ENCODE measurements at places on chromosomes 3 and 15.
A peak's percentile ranks its signal among the peaks of the same experiment; 100 is the strongest.

- DNase-seq, result no peak
Observed at GRCh38 chr15:78347586-78348543, 7.7 kb downstream of the CRABP1 start.

- DNase-seq, result no peak
Observed at GRCh38 chr3:101638261-101638745, 38.6 kb downstream of the ZBTB11 start.

DNA sequence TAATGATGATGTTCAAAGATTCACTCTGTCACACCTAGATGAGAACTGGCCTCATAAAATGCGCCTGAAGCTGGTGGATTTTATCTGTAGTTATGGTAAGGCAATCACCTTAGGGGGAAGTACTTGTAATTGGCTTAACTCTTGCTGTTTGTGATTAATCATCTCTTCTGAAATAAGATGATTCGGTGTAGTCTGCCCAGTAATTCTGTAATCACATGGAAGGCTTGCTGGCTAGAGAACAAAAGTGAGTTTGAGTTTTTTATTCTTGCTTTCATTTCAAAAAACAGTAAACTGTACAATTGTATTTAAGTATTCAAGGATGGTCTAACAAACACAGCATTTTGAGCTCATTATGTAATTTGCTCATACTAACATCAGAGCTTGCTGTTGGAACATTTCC lies 72.1 kb downstream of the OTOL1 start:
- no peak for DNase-seq

- no peak for DNase-seq
Observed at GRCh38 chr3:24443476-24443875, 51.2 kb downstream of the THRB start.

DNA sequence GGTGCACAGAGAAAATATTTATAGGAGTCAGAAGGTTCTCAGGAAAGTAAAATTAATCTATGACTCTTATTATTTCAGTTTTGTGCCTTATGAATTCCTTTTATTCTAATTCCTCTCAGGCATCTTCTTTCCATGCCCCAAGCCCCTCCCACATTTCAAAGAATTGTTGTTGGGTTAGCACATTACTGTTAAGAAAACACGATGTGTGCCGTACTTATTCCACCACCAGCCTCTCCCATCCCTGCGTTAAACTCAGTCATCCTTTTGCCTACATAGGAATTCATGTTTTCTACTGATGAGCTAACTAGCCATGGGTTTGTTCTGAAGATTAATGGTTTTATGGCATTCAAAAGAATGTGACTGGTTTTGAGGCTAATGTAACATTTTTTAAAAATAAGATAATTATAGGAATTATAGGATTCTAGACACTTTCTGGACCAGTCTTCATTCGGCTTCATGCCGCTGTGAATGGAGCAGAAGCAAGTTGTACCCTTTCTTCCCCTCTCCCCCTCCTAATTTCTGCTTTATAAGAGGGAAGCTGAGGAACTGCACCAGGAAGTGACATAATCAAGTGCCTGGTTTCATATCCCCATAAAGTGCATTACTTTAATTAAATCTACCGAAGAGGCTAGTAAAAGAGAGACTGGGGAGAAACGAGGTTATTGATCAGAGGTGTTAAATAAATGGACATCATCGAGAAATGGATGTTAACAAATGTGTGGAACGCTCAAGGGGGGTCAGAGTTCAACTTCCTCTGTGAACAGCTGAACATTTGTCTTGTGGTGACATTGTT lies 12.3 kb upstream of the MB21D2 start:
- no peak for DNase-seq

GRCh38 chr15:90497376-90497775 lies 32.3 kb upstream of the CRTC3 start:
- no peak for DNase-seq

DNA sequence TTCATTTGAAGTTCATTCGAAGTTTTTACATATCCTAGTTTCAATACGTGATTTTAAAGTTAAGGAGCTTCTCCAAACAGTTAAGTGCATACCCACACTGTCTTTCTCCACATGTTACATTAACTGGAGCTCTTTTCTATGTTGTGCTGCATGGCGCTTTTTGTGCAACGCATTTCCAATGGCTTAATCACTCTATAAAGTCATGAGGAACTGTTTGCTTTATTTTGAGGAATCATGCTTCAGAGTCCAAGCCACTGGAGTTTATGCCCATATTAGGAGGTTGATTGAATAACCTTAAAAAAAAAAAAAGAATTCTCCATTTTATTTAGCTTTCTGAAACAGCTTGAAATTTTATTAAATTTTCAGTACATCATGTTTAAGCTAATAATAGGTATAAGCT lies 109.4 kb upstream of the MBNL1 start:
- no peak for DNase-seq

GRCh38 chr15:83078712-83079111 lies 11.7 kb upstream of the BTBD1 start:
- no peak for DNase-seq

- no peak for DNase-seq
Observed at GRCh38 chr3:25385807-25386460, 42.1 kb upstream of the RARB start.

GRCh38 chr3:77324105-77324504 lies 284.2 kb downstream of the ROBO2 start:
- DNase-seq, result no peak

- DNase-seq, result no peak
Observed at GRCh38 chr3:160612386-160613075, 47.2 kb upstream of the KPNA4 start.

- DNase-seq, result no peak
Observed at GRCh38 chr15:65632780-65633375, 11.1 kb downstream of the SLC24A1 start.

DNA sequence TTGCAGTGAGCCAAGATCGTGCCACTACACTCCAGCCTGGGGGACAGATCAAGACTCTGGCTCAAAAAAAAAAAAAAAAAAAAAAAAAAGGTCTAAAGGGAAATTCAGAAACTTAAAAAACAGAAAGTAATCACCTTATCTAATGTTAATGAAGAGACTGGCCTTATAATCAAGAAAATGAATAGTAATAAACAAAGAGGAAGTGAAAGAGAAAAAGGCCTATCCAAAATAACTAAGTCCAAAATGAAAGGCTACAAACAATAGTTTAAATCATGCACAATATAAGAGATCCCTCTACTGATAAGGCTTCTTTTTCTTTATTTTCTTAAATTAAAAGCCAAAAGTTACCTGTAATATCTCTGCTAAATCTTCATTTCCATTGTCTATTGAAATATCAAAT lies 37.1 kb upstream of the HDC start:
- DNase-seq, result no peak

GRCh38 chr3:109269577-109270275 lies 46.6 kb downstream of the DPPA2 start:
- no peak for DNase-seq

DNA sequence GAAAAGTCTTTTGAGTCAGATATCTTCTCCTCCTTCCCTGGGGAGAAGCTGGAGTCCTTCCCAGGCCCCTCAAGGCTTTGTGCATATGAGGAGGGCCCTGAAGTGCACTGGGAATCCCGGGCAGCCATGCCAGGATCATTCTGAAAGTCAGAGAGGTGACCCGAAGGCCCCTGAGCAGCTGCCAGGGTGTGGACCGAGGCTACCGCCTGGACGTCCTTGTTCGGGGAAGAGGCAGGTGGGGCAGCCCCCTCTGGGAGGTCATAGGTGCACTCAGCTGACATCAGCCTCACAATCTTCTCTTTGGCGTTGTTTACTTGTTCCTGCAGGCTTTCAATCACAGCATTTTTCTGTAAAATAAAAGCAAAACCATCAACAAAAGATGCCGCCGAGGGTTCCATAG lies 73.8 kb upstream of the GSK3B start:
- no peak for DNase-seq

DNA sequence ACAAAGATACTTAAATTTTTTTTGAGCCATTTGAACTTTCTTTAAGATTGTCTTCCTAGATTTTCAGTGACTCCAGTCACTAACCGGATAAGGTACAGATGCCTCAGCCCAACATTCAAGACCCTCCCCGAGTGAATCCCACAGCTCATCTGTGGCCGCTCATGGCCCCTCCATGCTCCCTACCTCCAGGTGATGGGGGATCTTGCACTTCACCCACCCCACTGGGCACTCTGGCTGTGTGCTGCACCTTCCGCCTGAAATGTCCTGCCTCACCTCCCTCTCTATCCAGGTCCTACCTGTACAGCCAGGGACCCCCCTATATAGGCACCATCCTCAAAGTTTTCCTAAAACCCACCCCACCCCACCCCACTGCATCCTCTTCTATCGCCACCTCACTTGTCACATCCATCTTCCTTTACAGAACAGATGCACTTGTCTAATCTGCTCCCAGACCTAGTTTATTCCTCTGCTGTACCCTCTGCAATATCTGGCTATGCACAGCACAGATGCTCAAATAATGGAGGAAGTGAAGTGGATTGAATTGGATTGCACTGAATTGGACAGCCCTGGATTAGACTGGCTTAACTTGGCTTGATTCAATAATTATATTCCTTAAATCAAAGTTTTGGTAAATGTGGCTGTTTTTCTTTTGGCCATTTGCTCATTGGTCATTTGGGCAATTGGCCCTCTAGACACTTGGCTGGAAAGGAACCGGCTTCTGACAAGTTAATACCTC lies 24.5 kb downstream of the NTRK3 start:
- DNase-seq, result no peak

GRCh38 chr3:99356696-99357095 lies 281.7 kb upstream of the COL8A1 start:
- no peak for DNase-seq

DNA sequence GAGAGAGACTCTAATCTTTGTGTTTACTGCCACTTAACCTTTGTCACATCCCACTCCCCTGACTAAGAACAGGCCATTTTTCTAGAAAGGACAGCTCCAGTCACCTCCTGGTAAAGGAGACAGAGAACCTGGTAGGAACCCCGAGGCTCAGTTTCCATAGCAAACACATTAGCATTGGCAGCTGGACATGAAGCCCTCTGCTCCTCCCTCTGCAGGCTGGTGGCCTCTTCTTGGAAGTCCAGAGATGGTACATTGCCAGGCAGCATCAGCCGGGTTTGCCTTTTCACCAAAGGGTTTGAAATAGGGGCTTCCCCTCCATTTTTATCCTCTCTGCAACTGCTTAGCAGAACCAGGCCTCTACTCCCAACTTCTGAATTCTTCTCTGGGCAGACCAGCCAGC lies 213.4 kb upstream of the SEMA6D start:
- DNase-seq, result no peak

GRCh38 chr3:195110647-195111318 lies 160.2 kb downstream of the XXYLT1 start:
- DNase-seq, result no peak

DNA sequence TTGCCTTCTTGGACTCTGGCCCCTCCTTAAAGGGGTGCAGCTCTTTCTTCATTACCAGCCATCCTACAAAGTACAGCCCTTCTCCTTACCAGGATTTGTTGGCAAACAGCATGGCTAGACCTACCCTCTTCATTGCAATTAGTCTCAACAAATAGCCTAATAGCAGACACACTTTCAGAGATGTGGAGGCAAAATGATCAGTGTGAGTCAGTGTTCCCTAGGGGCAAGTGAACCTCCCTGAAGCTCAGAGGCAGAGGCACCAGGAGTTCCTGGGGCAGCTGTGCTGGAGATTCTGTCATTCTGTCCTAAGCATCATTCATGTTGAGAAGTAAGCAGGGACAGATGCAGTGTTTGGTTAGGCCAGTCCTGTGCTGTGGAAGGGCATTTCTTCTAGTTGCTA lies 14.6 kb upstream of the MECOM start:
- DNase-seq, result no peak

DNA sequence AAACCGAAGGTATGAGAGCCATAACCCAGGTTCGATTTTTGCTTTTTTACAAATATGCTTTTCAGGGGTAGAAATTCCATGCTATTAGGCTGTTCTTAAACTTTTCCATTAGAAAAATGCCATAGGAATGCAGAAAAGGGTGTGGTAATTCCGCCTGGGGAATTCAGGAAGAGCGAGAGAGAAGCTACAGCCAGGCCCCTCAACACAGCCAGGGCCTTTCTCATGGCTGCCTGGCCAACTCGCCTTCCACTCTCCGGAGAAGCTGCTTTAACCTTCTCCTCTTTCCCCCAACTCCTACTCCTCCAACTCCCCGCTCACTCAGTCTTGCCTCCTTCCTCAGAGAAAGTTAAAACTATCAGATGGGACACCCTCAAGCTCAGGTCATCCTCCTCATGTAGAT lies 9.1 kb upstream of the TICRR start:
- DNase-seq, result no peak

- no peak for DNase-seq
Observed at GRCh38 chr15:71116366-71116765, 1.1 kb downstream of the THSD4 start.

DNA sequence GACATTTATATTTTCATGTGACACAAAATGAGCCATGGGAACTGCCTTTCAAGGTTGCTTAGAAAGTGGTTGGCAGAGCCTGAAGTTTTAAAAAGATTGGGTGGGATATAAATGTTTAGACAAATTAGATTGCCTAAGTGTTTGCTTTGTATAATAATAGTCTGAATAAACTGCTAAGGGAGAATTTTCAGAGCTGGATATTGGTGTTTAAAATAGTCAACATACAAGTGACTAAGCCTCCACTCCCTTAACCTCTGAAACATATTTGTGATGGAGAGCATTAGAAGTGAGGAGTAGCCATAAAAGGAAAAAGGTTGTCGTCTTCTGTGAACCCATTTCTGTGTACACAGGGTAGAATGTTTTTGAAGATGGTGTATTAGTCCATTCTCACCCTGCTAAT lies 201.6 kb downstream of the THSD4 start:
- DNase-seq, result no peak

DNA sequence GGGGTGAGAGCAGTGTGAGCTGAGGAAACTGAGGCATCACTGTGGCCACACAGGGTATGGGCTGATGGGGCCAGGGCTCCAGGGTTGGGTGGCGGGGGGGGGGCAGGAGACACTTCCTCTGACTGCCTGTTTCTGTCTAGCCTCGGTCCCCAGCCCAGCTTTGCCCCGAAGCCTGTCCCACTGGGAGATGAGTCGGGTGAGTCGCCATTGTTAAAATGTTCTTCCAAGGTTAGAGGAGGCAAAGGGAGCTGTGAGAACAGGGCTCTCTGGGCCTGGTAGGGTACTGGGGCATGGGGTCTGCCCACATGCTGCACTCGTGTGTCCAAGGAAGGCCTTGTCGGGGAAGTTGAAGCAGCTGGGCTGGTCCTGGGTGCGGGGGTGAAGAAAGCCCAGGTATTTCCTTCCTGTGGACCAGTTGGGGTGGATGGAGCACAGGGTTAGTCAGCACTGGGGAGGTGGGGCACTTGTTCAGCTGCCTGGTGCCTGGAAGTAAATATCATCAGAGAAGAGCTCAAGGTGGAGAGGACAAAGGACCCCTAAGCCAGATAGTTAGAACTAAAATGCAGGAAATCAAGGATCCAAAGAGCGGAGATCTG lies 8.3 kb upstream of the JMJD7 start:
- DNase-seq, result no peak

GRCh38 chr15:81024265-81024872 lies 23.6 kb downstream of the TLNRD1 start:
- DNase-seq, result peak; percentile 17

- no peak for DNase-seq
Observed at GRCh38 chr15:77527164-77527778, 105.4 kb downstream of the LINGO1 start.

- no peak for DNase-seq
Observed at GRCh38 chr3:52248816-52249547, 3.4 kb downstream of the PPM1M start.

GRCh38 chr3:135412475-135412874 lies 553.1 kb upstream of the PPP2R3A start:
- DNase-seq, result no peak

GRCh38 chr3:1117843-1118473 lies 25.1 kb downstream of the CNTN6 start:
- DNase-seq, result no peak

GRCh38 chr3:31729573-31729972 lies 196.8 kb downstream of the STT3B start:
- no peak for DNase-seq

GRCh38 chr3:150303768-150304167 lies 104.3 kb upstream of the TSC22D2 start:
- no peak for DNase-seq
